ENCODE measurements at places on chromosomes 3 and 15. TPM values are rescaled to one million over a fixed set of nuclear protein-coding genes. Genes with fewer than 3 reads are reported as not detected.

- H3K27me3 ChIP-seq = no peaks in the 10 kb centered on the region
- H3K4me1 ChIP-seq = peaks cover 17% of the 10 kb centered on the region
- no peaks in the 10 kb centered on the region for H3K36me3 ChIP-seq
- DNase-seq = no peak
Observed at GRCh38 chr15:75022783-75023180, 608 bp upstream of the PPCDC start.

GRCh38 chr15:95292785-95293450 lies 1037.6 kb upstream of the NR2F2 start:
- H3K27me3 ChIP-seq = no peaks in the 10 kb centered on the region
- peak overlapping the region; percentile 32 for H3K27ac ChIP-seq

GRCh38 chr3:20321391-20322047 lies 135.5 kb upstream of the SGO1 start:
- no peaks in the 10 kb centered on the region for H3K27me3 ChIP-seq
- no peak overlapping the region for H3K4me3 ChIP-seq
- no peaks in the 10 kb centered on the region for H3K36me3 ChIP-seq
- H3K4me1 ChIP-seq = no peaks in the 10 kb centered on the region
- no peak for DNase-seq

DNA sequence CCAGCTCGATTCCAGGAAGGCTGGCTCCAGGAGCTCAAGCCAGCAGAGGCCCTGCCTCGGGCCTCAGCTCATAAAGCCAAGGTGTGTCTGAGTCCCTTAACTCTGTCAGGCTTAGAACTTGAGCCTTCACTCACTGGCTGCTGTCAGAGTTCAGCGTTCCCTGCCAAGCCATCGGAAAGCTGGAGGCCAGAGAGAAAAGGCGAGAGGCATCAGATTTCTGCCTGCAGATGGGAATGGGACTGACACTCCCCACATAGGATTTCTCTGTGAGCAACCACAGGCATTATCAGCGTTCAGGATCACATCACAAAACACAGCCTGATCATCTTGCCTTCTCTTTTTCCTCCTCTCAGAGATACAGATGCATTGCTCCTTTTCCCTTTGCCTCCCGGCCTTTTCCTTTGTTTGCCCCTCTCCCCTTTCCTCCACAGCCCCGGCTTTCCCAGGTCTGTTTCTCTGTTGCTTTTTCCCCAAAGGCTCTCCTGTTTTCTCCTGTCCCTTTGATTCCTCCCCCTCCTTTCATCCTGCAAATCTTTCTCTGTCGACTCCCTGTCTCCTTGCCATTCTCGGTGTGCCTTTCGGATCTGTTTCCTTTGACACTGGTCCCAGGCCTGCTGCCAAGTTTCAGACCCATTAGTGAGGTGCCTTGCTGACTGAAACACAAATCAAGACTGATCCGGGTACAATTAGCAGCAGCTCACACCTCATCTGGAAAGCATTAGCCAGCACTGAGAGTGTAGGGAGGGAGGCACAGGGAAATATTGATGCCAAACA lies 44.5 kb upstream of the BOC start:
- H3K27ac ChIP-seq = peak overlapping the region; percentile 19
- DNase-seq = no peak
- H3K36me3 ChIP-seq = no peaks in the 10 kb centered on the region
- H3K27me3 ChIP-seq = no peaks in the 10 kb centered on the region
- H3K4me1 ChIP-seq = no peaks in the 10 kb centered on the region
- no peak overlapping the region for H3K4me3 ChIP-seq

DNA sequence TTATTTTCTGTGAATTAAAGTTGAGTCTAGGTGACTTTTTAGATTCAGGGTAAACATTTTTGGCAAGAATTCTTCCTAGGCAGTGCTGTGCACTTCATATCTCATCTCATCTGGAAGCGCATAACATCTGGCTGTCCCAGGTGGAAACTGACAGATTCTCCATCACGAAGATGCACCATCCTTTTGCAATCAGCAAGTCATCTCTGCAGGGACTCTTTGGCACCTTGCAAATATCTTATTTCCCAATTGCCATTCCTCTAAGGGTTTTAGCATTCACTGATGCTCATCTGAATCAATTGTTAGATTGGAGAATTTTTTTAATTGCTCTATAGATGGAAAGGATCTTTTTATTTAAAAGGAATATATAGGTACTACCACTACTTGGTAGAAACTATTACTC lies 282.7 kb upstream of the ATP10A start:
- H3K4me3 ChIP-seq = no peak overlapping the region
- no peak for DNase-seq
- H3K36me3 ChIP-seq = no peaks in the 10 kb centered on the region
- H3K27me3 ChIP-seq = peaks cover 4% of the 10 kb centered on the region
- H3K4me1 ChIP-seq = no peaks in the 10 kb centered on the region

- peak overlapping the region; percentile 68 for H3K27ac ChIP-seq
- H3K4me1 ChIP-seq = peaks cover 48% of the 10 kb centered on the region
- no peaks in the 10 kb centered on the region for H3K27me3 ChIP-seq
- no peak for DNase-seq
- no peak overlapping the region for H3K4me3 ChIP-seq
- peaks cover 9% of the 10 kb centered on the region for H3K36me3 ChIP-seq
Observed at GRCh38 chr3:16427103-16427965, 86.2 kb downstream of the RFTN1 start.

- no peak for DNase-seq
- no peaks in the 10 kb centered on the region for H3K27me3 ChIP-seq
- H3K27ac ChIP-seq = no peak overlapping the region
- H3K4me3 ChIP-seq = no peak overlapping the region
Observed at GRCh38 chr3:144031938-144032337, 60.3 kb downstream of the DIPK2A start.

DNA sequence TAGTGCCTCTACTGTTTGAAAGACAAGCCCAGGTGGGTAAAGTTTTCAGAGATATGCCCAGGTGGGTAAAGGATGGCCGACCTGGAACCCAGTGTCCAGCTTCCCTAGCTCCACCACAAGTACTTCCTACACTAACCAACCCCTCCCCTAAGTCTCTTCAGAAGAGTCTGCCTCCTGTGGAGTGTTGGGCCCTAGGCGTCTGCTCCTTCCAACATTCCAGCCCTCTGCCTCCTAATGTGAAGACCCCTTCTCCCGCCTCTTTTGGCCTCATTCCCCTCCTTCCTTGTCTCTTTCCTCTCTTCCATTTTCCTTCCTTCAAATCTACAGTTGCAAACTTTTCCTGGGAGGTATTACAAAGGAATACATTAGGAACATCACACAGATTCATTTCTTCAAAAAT lies 38.6 kb downstream of the CNTN3 start:
- no peaks in the 10 kb centered on the region for H3K36me3 ChIP-seq
- no peaks in the 10 kb centered on the region for H3K27me3 ChIP-seq
- no peaks in the 10 kb centered on the region for H3K4me1 ChIP-seq
- H3K4me3 ChIP-seq = no peak overlapping the region
- H3K27ac ChIP-seq = no peak overlapping the region

GRCh38 chr3:16506451-16506850 lies 7.0 kb downstream of the RFTN1 start:
- H3K27ac ChIP-seq = no peak overlapping the region
- peaks cover 8% of the 10 kb centered on the region for H3K36me3 ChIP-seq
- H3K4me1 ChIP-seq = peaks cover 57% of the 10 kb centered on the region
- H3K4me3 ChIP-seq = no peak overlapping the region

DNA sequence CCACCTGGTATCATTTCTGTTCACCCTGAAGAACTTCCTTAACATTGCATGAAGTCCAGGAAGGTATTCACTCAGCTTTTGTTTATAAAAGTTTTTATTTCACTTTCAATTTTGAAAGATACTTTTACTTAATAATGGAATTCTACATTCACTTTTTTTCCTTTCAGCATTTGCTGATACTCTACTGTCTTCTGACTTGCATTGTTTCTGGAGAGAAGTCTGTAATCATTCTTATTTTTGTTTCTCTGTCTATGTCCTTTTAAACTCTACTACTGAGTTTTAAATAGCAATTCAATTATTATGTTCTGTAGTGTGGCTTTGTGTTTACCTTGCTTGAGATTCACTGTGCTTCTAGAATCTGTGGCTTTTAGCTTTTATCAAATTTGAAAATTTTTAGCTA lies 42.4 kb downstream of the MYL3 start:
- H3K27ac ChIP-seq = no peak overlapping the region
- no peaks in the 10 kb centered on the region for H3K4me1 ChIP-seq
- no peak overlapping the region for H3K4me3 ChIP-seq
- DNase-seq = no peak

DNA sequence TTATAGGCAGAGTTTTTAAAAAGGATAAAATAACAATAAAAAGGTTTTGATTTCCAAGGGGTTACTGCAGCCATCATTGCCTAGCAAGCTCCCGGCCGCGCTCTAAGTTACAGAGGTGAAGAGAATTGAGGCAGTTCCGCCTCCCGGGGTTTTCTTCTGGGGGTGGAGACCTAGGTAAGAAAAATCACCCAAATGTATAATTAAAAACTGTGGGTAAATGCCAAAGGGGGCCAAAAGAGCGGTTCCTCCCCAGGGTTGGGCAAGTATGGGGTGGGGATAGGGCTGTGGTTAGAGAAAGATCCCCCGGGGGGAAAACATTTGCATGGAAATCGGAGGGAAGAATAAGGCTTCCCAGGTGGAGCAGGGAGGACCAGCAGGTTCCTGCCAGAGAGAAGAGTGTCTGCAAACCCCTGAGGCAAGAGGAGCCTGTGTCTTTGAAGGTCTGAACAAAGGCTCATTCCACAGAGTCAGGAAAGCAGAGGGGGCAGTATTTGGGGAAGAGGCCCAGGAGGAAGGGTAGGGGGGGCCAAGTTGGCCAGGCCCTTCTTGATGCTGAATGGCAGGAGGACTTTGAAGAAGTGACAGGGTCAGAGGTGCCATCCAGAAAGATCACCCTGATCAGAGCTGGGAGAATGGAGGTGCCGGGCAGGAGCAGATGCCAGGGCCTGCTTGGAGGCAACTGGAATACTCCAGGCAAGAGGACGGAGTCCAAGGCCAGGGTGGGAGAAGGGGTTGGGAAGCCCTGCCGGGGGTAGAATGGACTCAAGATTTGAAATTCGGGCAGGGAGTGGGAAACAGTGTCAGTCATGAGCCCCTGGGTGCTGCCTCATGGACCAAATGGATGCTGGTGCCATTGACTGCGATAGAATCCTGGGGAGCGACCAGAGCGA lies 152.9 kb upstream of the RGMA start:
- H3K27me3 ChIP-seq = no peaks in the 10 kb centered on the region
- no peak for DNase-seq
- H3K27ac ChIP-seq = no peak overlapping the region
- H3K4me1 ChIP-seq = peaks cover under 1% of the 10 kb centered on the region

GRCh38 chr3:39385456-39386090 lies 2.4 kb downstream of the SLC25A38 start:
- no peaks in the 10 kb centered on the region for H3K27me3 ChIP-seq
- DNase-seq = no peak
- peaks cover 34% of the 10 kb centered on the region for H3K4me1 ChIP-seq
- no peak overlapping the region for H3K27ac ChIP-seq

GRCh38 chr15:81299630-81300273 lies 24.2 kb downstream of the STARD5 start:
- DNase-seq = no peak
- H3K27ac ChIP-seq = peak overlapping the region; percentile 86
- peak overlapping the region; percentile 59 for H3K4me3 ChIP-seq
- peaks cover 85% of the 10 kb centered on the region for H3K4me1 ChIP-seq
- no peaks in the 10 kb centered on the region for H3K27me3 ChIP-seq

GRCh38 chr3:59528251-59528650 lies 478.4 kb upstream of the CFAP20DC start:
- no peaks in the 10 kb centered on the region for H3K27me3 ChIP-seq
- H3K4me3 ChIP-seq = no peak overlapping the region
- no peaks in the 10 kb centered on the region for H3K36me3 ChIP-seq
- H3K4me1 ChIP-seq = no peaks in the 10 kb centered on the region

GRCh38 chr3:134048278-134048996 lies 18.7 kb upstream of the SLCO2A1 start:
- no peak for DNase-seq
- no peak overlapping the region for H3K4me3 ChIP-seq
- H3K4me1 ChIP-seq = no peaks in the 10 kb centered on the region
- H3K36me3 ChIP-seq = no peaks in the 10 kb centered on the region

DNA sequence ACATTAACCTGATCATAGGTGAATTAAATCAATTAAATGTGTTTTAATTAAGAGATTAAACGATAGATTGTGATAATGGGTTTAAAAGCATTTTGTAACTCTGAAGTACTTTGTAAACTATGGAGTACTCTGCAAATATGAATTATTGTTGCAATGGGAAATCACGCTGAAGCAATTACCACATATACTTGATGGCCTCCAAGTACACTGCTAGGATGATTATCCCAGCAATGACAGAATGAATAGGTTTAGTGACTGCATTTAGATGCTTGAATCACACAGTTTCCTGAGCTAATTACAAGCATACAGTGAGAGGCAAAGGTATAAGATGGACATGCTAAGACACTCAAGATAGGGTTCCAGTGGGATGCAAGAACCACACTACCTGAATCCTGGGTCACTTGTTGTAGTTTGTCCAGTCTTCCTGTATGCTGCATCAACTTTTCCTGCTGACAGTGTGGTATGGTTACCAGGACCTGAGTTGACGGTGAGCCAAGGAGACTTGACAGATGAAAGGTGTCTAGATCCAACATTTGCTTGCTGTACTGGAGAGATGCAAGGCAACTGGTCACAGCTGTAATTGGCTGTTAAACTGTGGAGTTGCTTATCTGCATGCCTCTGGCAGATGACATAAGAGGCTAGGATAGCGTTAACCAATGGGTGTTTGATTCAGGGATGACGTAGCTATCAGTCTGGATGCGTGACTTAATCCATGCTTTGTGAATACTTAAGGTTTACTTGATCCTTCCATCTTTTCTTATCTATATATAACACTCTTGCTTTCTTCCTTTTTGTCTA lies 38.0 kb downstream of the RNF13 start:
- DNase-seq = no peak
- H3K27me3 ChIP-seq = no peaks in the 10 kb centered on the region
- H3K4me3 ChIP-seq = no peak overlapping the region
- no peak overlapping the region for H3K27ac ChIP-seq

- peaks cover 34% of the 10 kb centered on the region for H3K36me3 ChIP-seq
- H3K27ac ChIP-seq = peak overlapping the region; percentile 20
- no peak overlapping the region for H3K4me3 ChIP-seq
- DNase-seq = no peak
Observed at GRCh38 chr15:99717161-99718009, 15.9 kb downstream of the LYSMD4 start.

DNA sequence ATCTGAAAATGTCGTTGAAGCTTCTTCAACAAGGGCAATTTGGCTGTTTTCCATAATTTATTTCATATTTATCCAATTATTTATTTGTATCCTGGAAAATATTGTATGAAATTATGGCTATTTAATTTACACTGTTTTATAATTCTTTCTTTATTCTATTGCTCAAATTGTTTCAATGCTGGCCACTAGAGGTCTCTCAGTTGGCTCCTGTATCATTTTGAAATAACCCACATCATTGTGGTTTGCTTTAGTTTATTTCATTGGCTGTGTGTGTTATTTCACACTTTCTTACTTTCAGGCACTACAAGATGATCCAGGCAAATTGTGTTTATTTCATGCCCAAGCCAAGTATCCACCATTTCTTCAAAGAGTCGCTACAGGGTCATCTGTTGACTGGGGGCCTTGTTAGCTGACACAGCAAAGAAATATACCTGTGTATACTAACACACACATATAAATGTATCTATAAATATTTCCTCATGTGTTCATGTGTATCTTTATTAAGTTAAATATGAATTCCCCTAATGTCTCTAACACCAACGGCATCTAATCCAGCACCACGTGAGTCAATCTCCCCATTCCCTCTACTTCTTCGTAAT lies 86.2 kb downstream of the NPAP1 start:
- no peak overlapping the region for H3K27ac ChIP-seq
- no peak for DNase-seq
- H3K4me1 ChIP-seq = no peaks in the 10 kb centered on the region
- no peaks in the 10 kb centered on the region for H3K27me3 ChIP-seq

Gene NUP210
- 22.2 TPM for total RNA-seq

Gene PLSCR2
- total RNA-seq = 0.86 TPM

Gene SAXO2
- total RNA-seq = 15.8 TPM

Gene LMOD3
- 0.12 TPM for total RNA-seq

Gene MESP2
- not detected for total RNA-seq

Gene SERINC4
- not detected for total RNA-seq

Gene CHRFAM7A
- total RNA-seq = 9.6 TPM

Measured in lower lobe of right lung (tissue), 2 donors.